Activated CD4-positive, alpha-beta T cell treated with anti-CD3 and anti-CD28 coated beads, Interleukin-2, amount 10 ng/mL, durations not matched to agents 7 days and 5 days (primary cell): ENCODE measurements at places on chromosomes 13 and 19. TPM values are rescaled to one million over a fixed set of nuclear protein-coding genes. Genes with fewer than 3 reads are reported as not detected.
A peak's percentile ranks its signal among the peaks of the same experiment; 100 is the strongest.

DNA sequence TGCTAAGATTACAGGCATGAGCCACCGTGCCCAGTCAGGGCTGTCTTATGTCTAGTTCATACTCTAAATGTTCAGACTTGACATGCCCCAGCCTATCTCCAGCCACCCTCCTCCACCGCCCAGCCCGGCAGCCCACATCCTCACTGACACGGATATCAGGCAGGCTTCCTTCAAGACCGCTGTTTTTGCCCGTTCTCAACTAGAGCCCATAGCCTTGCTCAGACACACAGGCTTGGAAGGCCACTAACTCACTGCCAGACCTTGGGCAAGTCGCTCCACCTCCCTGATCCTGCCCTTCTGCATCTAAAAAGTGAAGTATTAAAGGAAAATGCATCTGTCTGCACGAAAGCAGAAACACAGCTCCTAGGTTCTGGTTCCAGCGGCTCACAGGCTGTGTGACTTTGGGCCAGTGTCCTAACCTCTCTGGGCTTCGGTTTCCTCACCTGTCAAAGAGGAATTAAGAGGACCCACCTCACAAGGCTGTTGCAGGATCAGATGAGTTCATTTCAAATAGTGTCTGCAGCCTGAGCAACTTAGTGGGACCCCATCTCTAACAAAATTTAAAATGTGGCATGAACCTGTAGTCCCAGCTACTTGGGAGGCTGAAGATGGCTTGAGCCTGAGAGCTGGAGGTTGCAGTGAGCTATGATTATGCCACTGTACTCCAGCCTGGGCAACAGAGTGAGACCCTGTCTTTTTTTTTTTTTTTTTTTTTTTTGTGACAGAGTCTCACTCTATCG, 14.5 kb upstream of the CERS4 start:
- DNase-seq: peak; percentile 68

DNA sequence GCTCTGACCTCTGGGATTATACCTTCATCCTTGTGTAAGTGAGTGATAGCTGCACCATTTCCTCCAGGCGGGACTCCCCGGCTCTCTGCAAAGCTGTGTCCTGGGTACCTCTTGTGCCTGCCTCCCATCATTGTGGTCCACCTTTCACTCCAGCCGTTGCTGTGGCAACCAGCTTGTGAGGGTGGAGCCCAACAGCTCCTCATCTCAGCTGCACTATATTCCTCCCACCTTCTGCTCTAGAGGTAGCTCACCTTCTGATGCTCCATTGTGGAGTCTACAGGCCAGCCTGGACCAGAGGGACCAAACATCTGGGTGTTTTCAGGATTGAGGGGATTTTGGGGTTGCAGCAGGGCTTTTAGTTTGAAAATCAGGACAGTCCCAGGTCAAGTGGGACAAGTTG, 708.2 kb downstream of the UQCRFS1 start:
- DNase-seq: no peak

GRCh38 chr13:109779074-109779473, 7.3 kb downstream of the IRS2 start:
- DNase-seq: peak; percentile 76

DNA sequence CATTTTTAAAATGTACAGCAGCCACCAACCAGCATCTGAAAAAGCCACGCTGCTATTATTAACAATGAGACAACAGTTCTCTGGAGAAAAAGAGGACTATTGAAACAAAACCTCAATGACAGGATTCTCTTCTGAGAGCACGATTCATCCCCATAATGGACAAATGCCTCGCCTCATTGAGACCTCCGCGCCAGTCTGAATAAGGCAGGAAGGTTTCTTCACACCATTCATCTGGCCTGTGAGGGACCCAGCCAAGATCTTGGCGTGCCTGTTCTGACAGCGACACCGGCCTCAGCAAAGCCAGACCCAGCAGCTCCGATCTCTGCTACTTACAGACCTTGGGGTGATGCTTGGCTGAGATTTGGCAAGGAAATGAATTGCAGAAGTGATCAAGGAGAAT, 14.8 kb downstream of the SMIM7 start:
- no peak for DNase-seq

GRCh38 chr13:98222816-98223215, 45.7 kb upstream of the RNF113B start:
- no peak for DNase-seq

DNA sequence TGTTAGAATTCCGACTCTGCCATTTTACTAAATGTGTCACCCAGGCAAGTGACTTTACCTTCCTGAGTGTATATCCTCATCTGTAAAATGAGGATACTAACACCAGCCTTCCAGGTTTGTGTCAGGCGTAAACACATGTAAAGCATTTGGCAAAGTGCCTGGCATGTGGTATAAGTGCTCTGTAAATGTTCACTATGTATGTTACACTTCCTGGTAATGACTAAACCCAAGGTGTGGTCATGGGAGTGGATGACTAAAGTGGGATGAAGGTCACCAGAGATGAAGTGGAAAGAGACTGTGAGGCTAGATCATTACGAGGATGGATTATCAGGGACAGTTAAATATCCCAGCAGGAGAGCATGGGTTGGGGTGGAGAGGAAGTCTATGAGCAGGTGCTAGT, 25.6 kb downstream of the DEDD2 start:
- DNase-seq: no peak

DNA sequence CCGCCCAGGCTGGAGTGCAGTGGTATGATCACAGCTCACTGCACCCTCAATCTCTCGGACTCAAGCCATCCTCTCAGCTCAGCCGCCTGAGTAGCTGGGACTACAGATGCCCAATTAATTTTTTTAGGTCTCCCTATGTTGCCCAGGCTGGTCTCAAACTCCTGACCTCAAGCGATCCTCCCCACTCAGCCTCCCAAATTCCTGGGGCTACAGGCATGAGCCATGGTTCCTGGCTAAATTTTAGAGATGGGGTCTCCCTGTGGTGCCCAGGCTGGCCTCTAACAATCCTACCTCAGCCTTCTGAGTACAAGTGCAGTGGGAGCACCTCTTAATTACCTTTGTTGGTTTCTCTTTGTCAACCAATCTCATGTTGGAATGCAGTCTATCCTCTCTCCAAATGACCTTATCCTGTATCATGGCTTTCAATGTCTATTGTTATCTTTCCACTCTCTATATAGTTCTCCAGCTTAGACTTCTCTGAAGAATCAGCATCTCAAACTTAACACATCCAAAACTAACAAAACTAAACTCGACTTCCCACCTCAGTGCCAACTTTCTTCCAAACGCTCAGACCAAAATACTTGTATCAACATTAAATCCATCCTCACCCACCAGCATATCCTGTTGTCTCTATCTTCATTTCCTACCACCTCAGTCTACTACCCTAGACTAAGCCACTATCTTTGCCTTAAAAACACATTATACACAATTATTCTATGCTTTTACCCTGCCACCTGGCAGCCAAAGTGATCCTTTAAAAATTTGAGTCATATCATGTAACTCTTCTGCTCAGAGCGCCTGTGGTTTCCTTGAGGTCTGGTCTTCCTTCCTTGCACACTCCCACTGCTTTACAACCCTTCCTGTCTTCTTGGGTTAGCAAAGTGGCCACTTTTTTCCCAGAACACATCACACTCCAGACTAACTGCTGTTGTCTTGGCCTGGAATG, 6.7 kb downstream of the TPT1 start:
- peak; percentile 67 for DNase-seq

DNA sequence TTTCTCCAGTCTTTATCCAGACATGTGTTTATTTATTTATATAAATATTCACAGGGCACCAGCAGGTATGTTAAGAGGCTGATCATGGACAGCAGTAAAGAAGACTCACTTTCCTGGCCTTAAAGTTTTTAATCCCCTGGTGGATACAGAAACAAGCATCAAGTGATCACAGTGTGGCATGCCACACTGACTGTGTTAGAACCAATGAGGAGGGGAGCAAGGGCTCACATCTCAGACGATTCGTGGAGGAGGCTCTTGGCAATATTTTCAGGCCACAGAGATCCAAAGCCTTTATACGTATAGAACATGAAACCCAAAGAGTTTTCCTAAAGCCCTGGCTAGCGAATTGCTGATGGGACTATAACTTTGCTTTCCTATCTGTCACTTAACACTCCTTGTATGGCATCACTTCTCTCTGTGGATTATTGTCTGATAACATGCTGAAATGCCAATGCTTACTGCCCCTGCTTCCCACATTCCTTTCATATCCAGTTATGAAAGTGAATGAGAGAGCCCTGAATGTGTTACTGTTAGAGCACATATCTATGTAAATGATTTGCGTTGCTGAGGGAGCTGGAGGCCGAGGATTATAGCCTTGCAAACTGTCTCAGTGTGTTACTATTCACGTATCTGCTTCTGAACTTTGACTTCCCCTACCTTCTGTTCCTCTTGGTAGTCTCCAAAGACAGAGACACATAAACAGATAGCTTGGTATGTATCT, 37.6 kb downstream of the POLR1D start:
- DNase-seq: no peak

GRCh38 chr19:12034620-12035019, 859 bp downstream of the ZNF433 start:
- DNase-seq: no peak

DNA sequence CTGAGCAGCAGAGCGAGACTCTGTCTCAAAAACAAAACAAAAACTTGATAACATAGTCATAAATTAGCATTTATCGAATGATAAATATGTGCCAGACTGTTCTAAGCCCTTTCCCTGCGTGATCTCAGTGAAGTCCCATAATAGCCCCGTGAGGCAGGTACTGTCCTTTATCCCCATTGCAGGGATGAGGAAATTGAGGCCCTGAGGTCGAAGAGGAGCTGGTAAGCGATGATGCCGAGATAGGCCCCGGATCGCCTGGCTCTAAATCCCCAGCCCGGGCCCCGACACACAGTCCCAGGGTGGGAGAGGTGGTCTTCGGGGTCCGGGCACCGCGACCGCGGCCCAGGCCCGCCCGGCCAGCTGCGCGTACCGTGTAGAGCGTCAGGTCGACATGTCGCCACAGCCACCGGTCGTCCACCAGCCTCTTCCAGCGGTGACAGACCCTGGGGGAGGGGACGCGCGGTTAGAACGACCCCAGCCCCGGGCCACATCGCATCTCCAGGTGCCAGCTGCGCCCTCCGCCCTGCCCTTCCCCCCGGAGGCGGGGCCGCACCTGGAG, 625 bp downstream of the FBXL12 start:
- no peak for DNase-seq

USE1 gene
- total RNA-seq: 23.3 TPM

HNRNPA1L2 gene
- 9.1 TPM for total RNA-seq

ZNF540 gene
- 1.2 TPM for total RNA-seq

RDH8 gene
- not detected for total RNA-seq

FLT3 gene
- total RNA-seq: not detected

SOX1 gene
- not detected for total RNA-seq

NMRK2 gene
- not detected for total RNA-seq

PINLYP gene
- total RNA-seq: 5.0 TPM

PLIN5 gene
- not detected for total RNA-seq

ZNF763 gene
- 2.1 TPM for total RNA-seq
